A549 treated with Mapracorat at 1 μM for 4 hours (cell line): ENCODE measurements at places on chromosomes 6 and 20. TPM values are rescaled to one million over a fixed set of nuclear protein-coding genes. Genes with fewer than 3 reads are reported as not detected.

The ENPP1 gene
- 1.1 to 1.5 TPM (median 1.4 TPM) in 5 replicates for total RNA-seq

The LTV1 gene
- 33.0 to 40.4 TPM (median 34.6 TPM) in 5 replicates for total RNA-seq

The VSTM2L gene
- total RNA-seq: 16.6 to 24.7 TPM (median 19.1 TPM) in 5 replicates

The LPIN3 gene
- 10.1 to 17.1 TPM (median 12.5 TPM) in 5 replicates for total RNA-seq
